ENCODE measurements at places on chromosomes 3 and 15. TPM values are rescaled to one million over a fixed set of nuclear protein-coding genes. Genes with fewer than 3 reads are reported as not detected.

DNA sequence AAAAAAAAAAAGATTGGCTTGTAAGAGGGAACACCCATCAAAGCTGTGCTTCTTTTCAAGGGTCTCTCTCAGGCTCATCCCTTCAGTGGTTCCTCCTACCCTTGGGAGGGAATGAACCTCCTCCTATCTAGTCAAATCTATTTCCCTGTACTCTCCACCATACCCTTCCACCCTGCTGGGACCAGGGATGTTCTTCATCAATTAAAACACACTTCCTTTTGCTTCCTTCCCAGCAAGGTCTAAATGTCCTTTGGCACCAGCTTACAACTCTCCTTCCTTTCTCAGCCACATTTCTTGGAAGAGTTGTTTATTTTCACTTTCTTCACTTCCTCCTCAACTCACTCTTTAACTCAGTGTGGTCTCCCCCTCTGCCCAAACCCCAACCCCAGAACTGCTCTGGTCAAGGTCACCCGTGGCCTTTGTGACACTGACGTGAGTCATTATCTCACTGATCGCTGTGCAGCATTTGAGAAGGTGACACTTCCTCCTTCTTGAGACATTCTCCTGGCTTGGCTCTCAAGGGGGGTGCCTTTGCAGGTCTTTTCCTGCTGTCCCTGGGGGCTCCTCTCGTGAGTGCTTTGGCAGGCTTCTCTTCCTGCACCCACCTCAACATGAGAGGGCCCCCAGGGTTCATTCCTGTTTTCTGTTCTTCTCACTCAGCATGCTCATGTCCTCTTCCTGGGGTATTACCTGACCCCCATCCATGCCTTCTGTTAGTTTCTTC lies 210.5 kb upstream of the TLE3 start:
- no peaks in the 10 kb centered on the region for H3K27me3 ChIP-seq
- no peaks in the 10 kb centered on the region for H3K4me1 ChIP-seq
- no peak for DNase-seq
- H3K27ac ChIP-seq: no peak overlapping the region

- no peak for DNase-seq
- H3K4me1 ChIP-seq: peaks cover 13% of the 10 kb centered on the region
- H3K4me3 ChIP-seq: no peak overlapping the region
- H3K27ac ChIP-seq: peak overlapping the region; percentile 79
- no peaks in the 10 kb centered on the region for H3K36me3 ChIP-seq
Observed at GRCh38 chr3:123782488-123782887, 101.6 kb downstream of the MYLK start.

The SLC12A8 gene
- total RNA-seq: 33.7 TPM

DNA sequence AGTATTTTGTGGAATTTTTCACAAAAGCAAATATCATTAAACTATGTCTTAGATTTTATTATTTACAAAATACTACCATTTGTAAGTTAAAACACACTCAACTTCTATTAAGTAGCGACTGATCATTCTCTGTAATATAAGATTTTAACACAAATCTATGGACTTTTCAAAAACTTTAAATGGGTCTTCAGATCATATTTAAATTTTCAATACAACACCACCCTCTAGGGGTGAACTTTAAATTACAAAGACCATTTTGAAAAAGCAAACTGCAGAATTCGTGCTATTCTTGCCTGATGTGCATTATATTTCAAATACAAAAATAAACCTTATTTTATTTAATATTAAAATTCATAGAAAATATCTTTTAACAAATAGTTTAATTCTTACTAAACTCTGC lies 8.2 kb upstream of the VGLL4 start:
- no peak overlapping the region for H3K4me3 ChIP-seq
- H3K27ac ChIP-seq: no peak overlapping the region
- no peaks in the 10 kb centered on the region for H3K27me3 ChIP-seq
- no peaks in the 10 kb centered on the region for H3K4me1 ChIP-seq

GRCh38 chr3:150495563-150496168 lies 50.6 kb downstream of the SERP1 start:
- DNase-seq: peak; percentile 38
- no peaks in the 10 kb centered on the region for H3K36me3 ChIP-seq
- H3K4me1 ChIP-seq: no peaks in the 10 kb centered on the region
- no peak overlapping the region for H3K4me3 ChIP-seq
- no peak overlapping the region for H3K27ac ChIP-seq

DNA sequence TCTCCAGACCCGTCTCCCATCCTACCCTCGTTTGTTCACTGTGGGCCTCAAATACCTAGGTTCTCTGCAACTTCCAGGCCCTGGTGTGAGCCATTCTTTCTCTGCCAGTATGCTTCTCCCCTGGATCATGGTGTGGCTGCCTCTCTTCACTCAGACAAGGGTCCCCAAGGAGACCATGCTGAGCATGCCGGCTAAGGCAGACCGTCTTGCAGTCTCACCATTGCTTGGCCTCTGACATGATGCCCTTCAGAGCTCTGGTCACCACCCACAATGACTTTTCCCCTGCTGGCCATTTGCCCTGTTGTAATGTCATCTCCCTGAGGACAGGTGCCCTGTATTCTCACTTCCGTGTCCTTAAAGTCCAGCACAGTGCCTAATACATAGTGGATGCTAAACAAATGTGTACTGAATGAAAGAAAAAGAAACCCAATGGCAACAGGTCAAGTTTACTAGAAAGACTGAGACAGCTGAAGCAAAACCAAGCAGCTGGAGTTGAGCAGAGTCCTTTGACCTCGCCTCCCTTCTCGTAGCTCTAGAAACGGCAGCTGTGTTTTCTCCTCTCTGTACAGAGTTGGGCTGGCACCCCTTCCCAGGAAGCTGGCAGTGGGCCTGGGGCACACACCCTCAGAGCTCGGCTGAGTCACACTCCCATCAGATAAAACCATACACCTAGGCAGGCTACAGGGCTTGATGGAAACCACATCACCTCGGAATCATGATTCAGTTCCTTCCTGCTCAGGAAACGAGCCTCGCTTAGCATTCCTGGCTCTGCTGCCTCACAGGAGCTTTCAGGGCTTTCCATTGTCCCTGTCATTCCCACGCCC lies 8.6 kb downstream of the TLR9 start:
- H3K27ac ChIP-seq: peak overlapping the region; percentile 85
- no peaks in the 10 kb centered on the region for H3K27me3 ChIP-seq
- H3K36me3 ChIP-seq: peaks cover 11% of the 10 kb centered on the region
- peak; percentile 92 for DNase-seq
- peaks cover 22% of the 10 kb centered on the region for H3K4me1 ChIP-seq

GRCh38 chr15:101597360-101597928 lies 54.7 kb downstream of the TM2D3 start:
- no peaks in the 10 kb centered on the region for H3K4me1 ChIP-seq
- no peak for DNase-seq
- no peaks in the 10 kb centered on the region for H3K27me3 ChIP-seq
- H3K36me3 ChIP-seq: no peaks in the 10 kb centered on the region

- no peaks in the 10 kb centered on the region for H3K4me1 ChIP-seq
- no peak overlapping the region for H3K27ac ChIP-seq
- no peak overlapping the region for H3K4me3 ChIP-seq
- H3K36me3 ChIP-seq: no peaks in the 10 kb centered on the region
- no peak for DNase-seq
Observed at GRCh38 chr3:116050311-116050915, 394.9 kb downstream of the LSAMP start.

DNA sequence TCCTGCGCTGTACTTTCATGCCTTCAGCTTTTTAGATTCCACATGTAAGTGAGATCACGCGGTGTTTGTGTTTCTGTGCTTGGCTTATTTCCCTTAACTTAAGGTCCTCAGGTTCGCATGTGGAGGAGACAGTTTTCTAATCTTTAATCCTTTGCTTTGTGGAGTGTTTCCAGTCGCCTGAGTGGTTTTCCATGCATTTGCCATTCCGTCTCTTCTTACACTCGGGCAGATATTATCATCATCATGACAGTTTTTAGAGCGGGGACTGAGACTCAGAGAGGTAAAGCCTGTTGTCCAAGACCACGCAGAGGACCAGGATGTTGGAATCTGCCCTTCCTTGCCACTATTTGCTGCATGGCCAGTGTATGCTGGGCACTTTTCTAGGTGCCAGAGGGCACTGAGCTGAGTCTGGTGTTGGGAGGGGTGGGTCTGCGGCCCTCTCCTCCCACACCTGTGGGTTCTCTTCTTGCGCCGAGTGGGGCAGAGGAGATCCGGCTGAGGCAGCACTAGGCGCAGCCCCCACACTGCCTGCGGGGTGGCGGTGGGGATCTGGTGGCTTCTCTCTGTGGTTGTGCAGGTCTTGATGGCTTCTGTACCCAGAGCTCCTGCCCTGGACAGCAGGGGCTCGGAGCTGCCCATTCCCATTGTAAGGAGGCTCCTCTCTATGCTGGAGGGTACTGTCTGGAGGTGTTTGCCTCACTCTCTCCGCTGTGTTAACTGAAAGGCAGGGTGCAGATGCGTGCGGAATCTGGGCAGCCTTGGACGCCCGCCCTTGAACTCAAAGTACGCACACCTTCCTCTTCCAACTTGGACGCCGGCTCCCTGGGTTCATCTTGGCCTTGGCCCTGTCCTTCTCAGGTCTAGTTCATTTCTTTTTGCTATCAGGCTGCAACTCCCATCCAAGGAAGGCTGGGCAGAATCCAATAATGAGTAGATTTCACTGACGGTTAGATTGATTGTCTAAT lies 156.0 kb upstream of the RGMA start:
- no peak for DNase-seq
- H3K27me3 ChIP-seq: no peaks in the 10 kb centered on the region
- H3K4me3 ChIP-seq: no peak overlapping the region
- no peaks in the 10 kb centered on the region for H3K4me1 ChIP-seq

- no peak for DNase-seq
- H3K4me1 ChIP-seq: no peaks in the 10 kb centered on the region
- H3K27me3 ChIP-seq: no peaks in the 10 kb centered on the region
- H3K27ac ChIP-seq: no peak overlapping the region
- no peaks in the 10 kb centered on the region for H3K36me3 ChIP-seq
Observed at GRCh38 chr15:60548101-60548500, 69.2 kb upstream of the ICE2 start.

The SLC28A2 gene
- total RNA-seq: 54.9 TPM

DNA sequence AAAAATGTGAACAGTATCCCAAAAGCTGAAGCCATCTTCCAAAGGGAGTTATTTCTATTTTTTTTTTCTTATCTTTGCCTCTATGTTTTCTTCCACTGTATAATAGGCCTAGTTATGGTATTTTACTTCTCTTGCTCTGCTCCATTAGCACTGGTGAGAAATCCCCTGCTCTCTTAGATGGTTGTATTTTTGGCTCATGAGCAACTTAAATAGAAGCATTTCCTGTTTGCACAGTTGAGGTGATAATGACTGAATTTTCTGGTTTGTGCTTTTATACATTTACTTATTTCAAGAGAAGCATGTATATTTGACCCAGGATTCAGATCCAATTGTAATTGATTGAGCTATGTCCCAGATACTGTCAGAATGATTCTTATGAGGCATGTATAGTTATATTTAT lies 61.6 kb upstream of the CD200R1L start:
- no peak overlapping the region for H3K4me3 ChIP-seq
- H3K4me1 ChIP-seq: no peaks in the 10 kb centered on the region
- no peak overlapping the region for H3K27ac ChIP-seq
- DNase-seq: no peak
- H3K36me3 ChIP-seq: no peaks in the 10 kb centered on the region
- no peaks in the 10 kb centered on the region for H3K27me3 ChIP-seq

The GOLGA8N gene
- 1.8 TPM for total RNA-seq

- no peak overlapping the region for H3K27ac ChIP-seq
- no peaks in the 10 kb centered on the region for H3K27me3 ChIP-seq
- H3K36me3 ChIP-seq: no peaks in the 10 kb centered on the region
- peaks cover under 1% of the 10 kb centered on the region for H3K4me1 ChIP-seq
Observed at GRCh38 chr3:188369526-188369925, 215.6 kb downstream of the LPP start.

The AADACL2 gene
- total RNA-seq: not detected

- H3K36me3 ChIP-seq: no peaks in the 10 kb centered on the region
- H3K27me3 ChIP-seq: no peaks in the 10 kb centered on the region
- H3K4me3 ChIP-seq: no peak overlapping the region
- H3K4me1 ChIP-seq: peaks cover 8% of the 10 kb centered on the region
- DNase-seq: no peak
Observed at GRCh38 chr15:65389226-65389625, 11.4 kb upstream of the IGDCC3 start.

The CGNL1 gene
- 3.9 TPM for total RNA-seq

The HAPLN3 gene
- 1.9 TPM for total RNA-seq

DNA sequence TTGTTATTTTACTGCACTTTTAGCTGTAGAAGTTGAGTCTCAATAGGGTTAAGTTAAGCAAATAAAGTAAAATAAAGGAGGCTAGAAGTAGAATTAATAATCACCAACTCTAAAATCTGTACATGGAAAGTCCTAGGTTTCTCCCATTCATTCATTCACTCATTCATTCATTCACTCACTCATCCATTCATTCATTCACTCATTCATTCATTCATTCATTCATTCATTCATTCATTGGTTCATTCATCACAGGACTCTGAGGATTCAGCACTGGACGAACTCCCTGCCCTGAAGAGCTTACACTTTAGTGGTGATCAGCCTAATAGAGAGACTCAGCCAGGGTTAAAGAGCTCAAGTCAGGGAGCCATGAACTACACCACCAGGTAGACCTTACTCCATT lies 4.5 kb upstream of the LSG1 start:
- H3K27ac ChIP-seq: no peak overlapping the region
- no peak for DNase-seq
- H3K4me1 ChIP-seq: no peaks in the 10 kb centered on the region
- no peaks in the 10 kb centered on the region for H3K36me3 ChIP-seq
- H3K27me3 ChIP-seq: no peaks in the 10 kb centered on the region

GRCh38 chr3:88824666-88825564 lies 282.5 kb upstream of the EPHA3 start:
- DNase-seq: no peak
- no peak overlapping the region for H3K27ac ChIP-seq
- no peaks in the 10 kb centered on the region for H3K27me3 ChIP-seq
- H3K4me3 ChIP-seq: no peak overlapping the region
- no peaks in the 10 kb centered on the region for H3K36me3 ChIP-seq

The PLCB2 gene
- total RNA-seq: 9.5 TPM

DNA sequence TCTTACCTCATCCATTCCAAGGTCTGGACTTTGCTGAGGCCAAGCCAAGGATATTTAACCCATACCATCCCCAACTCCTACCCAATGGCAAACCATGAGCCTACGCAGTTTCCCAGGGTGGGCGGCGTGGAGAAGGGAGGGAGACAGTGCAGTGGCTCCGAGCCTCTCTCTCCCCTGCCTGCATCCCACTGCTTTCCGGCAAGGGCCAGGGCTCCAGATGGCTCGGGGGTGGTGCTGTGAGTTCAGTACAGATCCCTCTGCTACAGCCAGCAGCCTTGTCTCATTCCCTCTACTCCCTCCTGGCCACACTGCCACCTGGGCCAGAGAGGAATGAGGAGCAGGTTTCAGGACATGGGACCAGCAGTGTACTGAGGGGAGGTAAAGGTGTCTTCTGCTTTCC lies 44.3 kb upstream of the APEH start:
- H3K27me3 ChIP-seq: no peaks in the 10 kb centered on the region
- H3K4me3 ChIP-seq: no peak overlapping the region
- no peaks in the 10 kb centered on the region for H3K36me3 ChIP-seq
- no peaks in the 10 kb centered on the region for H3K4me1 ChIP-seq
- no peak overlapping the region for H3K27ac ChIP-seq

Data from colonic mucosa (tissue), 4 donors.